ENCODE measurements at places on chromosomes 2 and 18.

DNA sequence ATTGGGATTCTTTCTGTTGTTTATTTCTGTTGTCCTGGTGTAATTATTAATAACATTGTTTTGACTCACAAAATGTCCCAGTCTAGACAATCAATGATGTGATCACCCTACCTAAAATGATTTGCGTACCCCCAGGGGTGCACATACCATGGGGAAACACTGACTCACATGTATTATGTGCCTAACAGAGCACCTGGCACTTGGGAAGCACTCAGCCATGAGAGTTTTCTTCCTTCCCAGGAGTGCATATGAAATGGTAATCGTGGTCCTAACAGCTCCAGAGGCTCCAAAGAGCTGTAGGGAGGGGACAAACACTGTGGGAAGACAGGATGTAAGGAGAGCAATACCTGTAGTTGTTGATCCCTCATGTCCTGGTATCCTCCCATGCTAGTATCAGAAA is 187.8 kb upstream of the ERBB4 start:
- peaks cover 9% of the 10 kb centered on the region for H3K36me3 ChIP-seq
- peaks cover 4% of the 10 kb centered on the region for H3K4me1 ChIP-seq
- no peaks in the 10 kb centered on the region for H3K27me3 ChIP-seq
- H3K27ac ChIP-seq: no peak overlapping the region

DNA sequence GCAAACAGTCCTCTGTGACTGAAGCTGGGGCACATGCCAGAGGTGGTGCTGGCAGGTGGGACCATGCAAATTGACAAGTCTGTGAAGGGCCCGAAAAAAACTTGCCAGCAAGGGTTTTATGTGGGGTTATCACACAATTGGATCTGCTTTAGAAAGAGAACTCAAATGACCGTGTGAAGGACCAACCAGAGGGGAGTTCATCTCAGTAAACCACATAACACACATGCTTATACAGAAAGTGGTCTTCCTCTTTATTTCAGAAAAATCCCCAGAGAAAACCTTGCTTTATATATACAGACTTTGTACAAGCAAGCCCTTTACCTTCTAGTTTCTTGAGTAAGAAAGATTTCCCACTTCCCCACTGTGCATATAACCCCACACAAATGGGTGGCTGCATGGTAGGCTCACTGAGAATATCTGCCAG is 46.7 kb downstream of the KIDINS220 start:
- H3K4me1 ChIP-seq: no peaks in the 10 kb centered on the region
- peaks cover 13% of the 10 kb centered on the region for H3K36me3 ChIP-seq
- no peak for DNase-seq
- H3K27ac ChIP-seq: no peak overlapping the region

- H3K4me3 ChIP-seq: no peak overlapping the region
- no peak for DNase-seq
- H3K36me3 ChIP-seq: peaks cover 2% of the 10 kb centered on the region
- no peak overlapping the region for H3K27ac ChIP-seq
- H3K4me1 ChIP-seq: no peaks in the 10 kb centered on the region
- H3K27me3 ChIP-seq: no peaks in the 10 kb centered on the region
Observed at GRCh38 chr18:55523001-55523400, 65.0 kb downstream of the TCF4 start.

- peaks cover 2% of the 10 kb centered on the region for H3K36me3 ChIP-seq
- no peaks in the 10 kb centered on the region for H3K4me1 ChIP-seq
- H3K4me3 ChIP-seq: no peak overlapping the region
- H3K27ac ChIP-seq: no peak overlapping the region
- H3K27me3 ChIP-seq: peaks cover 83% of the 10 kb centered on the region
Observed at GRCh38 chr2:172100080-172100934, 2.4 kb downstream of the DLX2 start.

DNA sequence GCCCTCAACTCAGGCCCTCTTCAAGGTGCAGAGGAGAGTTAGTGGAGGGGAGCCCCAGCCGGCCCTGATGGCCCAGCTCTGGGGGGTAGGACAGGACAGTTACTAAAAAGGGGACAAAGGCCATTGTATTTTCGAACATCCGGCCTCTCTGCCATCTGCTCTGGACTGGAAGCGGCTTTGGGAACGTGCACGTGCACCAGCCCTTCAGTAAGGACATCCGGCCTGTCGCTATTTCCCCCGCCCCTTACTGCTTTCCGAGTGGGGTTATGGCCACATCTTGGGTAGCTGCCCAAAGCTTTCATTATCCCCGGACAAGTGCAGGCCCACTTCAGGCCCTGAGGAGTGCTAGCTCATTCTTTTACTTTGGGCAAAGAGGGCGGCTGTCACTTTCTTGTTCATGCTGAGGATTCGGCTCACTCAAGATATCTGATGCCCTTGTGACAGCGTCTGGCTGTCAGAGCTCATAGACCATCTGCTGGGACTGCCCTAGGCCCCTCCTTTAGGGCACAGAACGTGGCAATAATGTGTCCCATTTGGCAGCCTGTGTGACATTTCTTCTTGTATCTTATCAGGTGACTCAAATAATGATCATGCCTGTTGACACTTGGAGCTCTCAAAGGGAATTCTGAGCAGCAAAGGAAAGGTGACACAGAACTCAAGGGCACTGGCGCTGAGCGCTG is 17.5 kb downstream of the SLC4A3 start:
- H3K4me3 ChIP-seq: no peak overlapping the region
- peaks cover 8% of the 10 kb centered on the region for H3K36me3 ChIP-seq
- no peak overlapping the region for H3K27ac ChIP-seq
- H3K4me1 ChIP-seq: peaks cover 2% of the 10 kb centered on the region

- DNase-seq: no peak
- no peak overlapping the region for H3K4me3 ChIP-seq
- H3K4me1 ChIP-seq: no peaks in the 10 kb centered on the region
Observed at GRCh38 chr2:157173740-157174184, 83.7 kb upstream of the GALNT5 start.
